ENCODE measurements at places on chromosomes 3 and 15.

GRCh38 chr15:96066126-96066525 lies 264.4 kb upstream of the NR2F2 start:
- DNase-seq, result no peak

GRCh38 chr3:16369276-16369675 lies 104.3 kb downstream of the OXNAD1 start:
- DNase-seq, result no peak

- no peak for DNase-seq
These were observed 134.8 kb downstream of the UACA start for GRCh38 chr15:70628549-70628896.

DNA sequence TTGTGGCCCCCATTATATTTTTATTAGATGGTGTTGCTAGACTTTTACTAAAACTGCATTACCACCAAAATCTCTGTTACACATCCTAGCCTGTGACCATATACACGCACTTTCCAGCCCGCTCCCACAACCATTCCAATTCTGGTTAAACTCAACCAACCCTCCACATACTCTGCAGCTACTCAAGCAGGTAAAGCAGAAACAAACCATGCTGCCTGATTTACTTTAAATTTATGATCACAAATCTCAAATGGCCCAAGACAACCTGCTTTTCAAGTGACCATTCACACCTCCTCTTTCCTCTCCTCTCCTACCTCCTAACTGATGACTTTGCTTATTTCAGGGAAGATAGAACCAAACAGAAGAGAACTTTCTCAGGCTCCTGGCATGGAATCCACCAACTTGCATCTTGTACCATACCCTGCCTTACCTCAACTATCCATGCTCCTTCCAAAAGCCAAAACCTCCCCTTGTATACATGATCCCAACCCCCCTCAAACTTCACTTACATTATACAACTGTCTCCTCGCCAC lies 18.5 kb downstream of the ULK4 start:
- no peak for DNase-seq

DNA sequence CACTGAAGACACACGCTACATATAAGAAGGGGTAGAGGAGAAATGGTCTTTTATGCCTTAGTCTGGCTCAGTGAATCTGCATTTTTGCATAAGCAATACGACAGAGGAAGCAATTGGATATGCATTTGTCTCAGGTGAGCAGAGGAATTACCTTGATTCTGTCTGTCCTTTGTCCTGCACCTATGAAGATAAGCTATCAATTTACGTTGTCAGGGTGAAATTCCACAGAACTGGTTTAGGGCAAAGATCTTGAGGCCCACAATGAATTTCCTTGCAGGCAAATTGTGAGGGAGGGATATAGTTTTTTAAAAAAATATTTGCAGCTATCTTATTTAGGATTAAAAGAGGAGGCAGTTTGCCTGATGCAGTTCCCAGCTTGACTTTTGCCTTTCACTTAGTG lies 31.6 kb upstream of the MASP1 start:
- DNase-seq, result no peak

GRCh38 chr3:185521349-185522138 lies 22.7 kb upstream of the TMEM41A start:
- DNase-seq, result no peak

GRCh38 chr3:37028329-37028728 lies 35.0 kb downstream of the MLH1 start:
- no peak for DNase-seq

DNA sequence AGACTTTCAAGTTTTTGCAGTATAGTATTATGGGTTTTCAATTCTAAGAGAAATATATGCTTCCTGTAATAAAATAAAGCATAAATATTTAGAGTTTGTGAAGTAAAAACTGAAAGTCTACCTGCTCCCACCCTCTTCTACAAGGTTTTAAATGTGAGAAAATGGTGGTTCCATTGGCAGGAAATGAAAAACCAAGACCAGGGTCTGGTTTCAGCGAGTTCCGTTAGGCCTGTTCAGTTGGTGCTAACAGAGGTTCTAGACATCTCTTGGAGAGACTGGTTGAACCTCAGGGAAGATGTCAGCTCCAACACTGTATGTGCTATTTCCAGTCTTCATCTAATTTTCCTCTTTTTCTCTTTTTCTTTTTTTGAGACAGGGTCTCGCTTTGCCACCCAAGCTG lies 11.8 kb upstream of the MYO1E start:
- no peak for DNase-seq

DNA sequence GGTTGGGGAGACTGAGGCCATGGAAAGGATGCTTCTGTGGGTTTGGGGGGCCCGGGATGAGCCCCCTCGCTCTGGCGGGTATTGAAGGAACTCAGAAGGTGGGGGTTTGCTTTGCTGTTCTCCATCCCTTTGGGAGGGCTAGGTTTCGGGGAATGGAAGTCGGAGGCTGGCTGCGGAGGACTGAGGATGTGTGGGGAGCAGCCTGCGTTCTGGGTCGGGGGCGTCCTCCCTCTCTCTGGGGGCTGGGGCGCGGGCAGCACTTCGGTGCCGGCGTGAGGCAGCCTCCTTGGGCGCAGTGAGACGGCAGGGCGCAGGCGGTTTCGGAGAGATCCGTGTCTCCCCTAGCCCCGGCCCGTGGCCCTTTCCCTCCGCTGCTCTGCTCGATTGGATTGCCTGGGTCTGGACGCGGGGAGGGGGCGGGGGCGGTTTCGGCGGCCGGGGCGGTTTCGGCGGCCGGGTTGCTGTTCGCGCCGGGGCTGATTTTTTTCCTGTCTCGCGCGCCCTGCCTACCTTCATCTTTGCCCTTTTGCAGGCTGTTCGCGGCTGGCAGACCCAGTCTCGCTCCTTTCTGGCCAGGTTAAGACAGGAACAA lies 1.4 kb downstream of the PTPRG start:
- no peak for DNase-seq

- DNase-seq, result no peak
These were observed 59.9 kb downstream of the HACD2 start for GRCh38 chr3:123524981-123525380.

- DNase-seq, result no peak
These were observed 200.0 kb upstream of the CFAP20DC start for GRCh38 chr3:59249698-59250361.

DNA sequence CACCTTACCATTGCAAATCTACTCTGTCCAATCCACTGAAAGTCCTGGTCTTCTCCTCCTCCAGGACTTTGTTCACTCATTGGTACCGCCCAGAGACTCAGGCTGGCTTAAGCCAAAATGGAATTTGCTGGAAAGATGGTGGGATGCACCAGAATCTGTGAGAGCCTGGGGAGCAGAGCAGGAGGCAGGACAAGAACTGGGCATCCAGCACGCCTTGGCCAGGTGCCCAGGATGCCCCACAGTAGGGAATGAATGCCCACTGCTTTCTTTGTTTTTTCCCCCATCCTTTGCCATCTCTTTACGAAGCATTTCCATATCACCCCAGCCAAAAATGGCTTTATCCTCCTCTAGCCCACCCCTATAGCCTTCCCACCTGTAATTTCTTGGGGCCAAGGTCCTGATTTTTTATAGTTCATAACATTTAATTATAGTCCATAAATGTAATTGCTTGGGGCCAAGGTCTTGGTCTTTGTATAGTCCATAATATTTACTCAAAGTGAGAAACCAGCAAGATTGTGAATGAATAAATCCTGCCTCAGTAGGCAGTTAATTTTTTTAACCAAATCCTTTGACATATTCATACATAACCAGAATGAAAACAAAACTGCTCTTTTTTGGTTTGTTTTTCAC lies 23.3 kb upstream of the IREB2 start:
- DNase-seq, result no peak

Measured in skeletal muscle cell (primary cell).